ENCODE measurements at places on chromosomes 7 and 10.
A peak's percentile ranks its signal among the peaks of the same experiment; 100 is the strongest.

- DNase-seq: no peak
Measured at GRCh38 chr7:104960741-104961448, 53.1 kb upstream of the KMT2E start.

- DNase-seq: peak; percentile 42
Measured at GRCh38 chr10:110502851-110503301, 5.2 kb downstream of the DUSP5 start.

DNA sequence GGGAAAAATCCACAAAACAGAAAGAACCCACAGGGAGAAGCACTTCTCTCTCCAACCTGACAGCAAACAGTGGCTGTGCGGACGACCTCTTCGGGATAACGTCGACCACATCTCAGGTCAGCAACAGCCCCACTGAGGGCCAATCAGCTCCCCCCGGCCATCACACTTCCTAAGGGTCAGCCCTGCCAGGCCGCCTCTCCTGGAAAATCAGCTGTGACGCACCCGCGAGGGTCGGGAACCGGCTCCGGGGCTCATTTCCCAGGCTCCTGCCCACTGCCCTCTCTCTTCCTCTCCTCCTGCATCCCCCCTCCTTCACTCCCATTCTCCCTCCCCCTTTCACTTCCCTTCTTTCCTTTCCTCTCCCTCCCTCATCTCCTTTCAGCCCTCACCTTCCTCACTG lies 118.3 kb downstream of the DIP2C start:
- DNase-seq: no peak

GRCh38 chr10:69640196-69640980 lies 10.3 kb downstream of the FAM241B start:
- no peak for DNase-seq

DNA sequence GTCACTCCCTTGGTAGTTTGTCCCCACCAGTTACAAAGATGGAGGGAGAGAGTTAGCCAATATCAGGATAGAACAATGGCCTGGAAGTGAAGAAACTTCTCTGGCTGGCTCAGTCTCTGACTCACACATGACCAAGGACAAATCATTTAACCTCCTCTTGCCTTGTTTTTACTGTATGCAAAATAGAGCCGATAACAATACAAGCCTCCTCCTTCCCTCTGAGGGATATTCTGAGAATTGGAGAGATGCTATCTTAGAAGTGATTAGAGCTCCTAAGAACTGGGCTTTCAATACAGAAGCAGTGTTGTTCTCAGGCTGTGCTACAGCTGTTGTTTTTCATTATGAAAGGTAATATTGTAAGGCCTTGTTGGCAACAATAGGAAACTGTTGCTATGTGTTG lies 87.7 kb upstream of the EGR2 start:
- no peak for DNase-seq

- DNase-seq: no peak
Measured at GRCh38 chr10:70920519-70920918, 32.2 kb upstream of the PCBD1 start.

GRCh38 chr10:28878236-28878970 lies 201.1 kb downstream of the BAMBI start:
- no peak for DNase-seq

- DNase-seq: no peak
Measured at GRCh38 chr7:47461161-47461560, 120.8 kb downstream of the TNS3 start.

GRCh38 chr7:125033506-125033905 lies 103.9 kb upstream of the POT1 start:
- DNase-seq: no peak

- no peak for DNase-seq
Measured at GRCh38 chr10:68781613-68782574, 45.4 kb upstream of the STOX1 start.

- peak; percentile 79 for DNase-seq
Measured at GRCh38 chr7:158655931-158656441, 48.6 kb downstream of the NCAPG2 start.

DNA sequence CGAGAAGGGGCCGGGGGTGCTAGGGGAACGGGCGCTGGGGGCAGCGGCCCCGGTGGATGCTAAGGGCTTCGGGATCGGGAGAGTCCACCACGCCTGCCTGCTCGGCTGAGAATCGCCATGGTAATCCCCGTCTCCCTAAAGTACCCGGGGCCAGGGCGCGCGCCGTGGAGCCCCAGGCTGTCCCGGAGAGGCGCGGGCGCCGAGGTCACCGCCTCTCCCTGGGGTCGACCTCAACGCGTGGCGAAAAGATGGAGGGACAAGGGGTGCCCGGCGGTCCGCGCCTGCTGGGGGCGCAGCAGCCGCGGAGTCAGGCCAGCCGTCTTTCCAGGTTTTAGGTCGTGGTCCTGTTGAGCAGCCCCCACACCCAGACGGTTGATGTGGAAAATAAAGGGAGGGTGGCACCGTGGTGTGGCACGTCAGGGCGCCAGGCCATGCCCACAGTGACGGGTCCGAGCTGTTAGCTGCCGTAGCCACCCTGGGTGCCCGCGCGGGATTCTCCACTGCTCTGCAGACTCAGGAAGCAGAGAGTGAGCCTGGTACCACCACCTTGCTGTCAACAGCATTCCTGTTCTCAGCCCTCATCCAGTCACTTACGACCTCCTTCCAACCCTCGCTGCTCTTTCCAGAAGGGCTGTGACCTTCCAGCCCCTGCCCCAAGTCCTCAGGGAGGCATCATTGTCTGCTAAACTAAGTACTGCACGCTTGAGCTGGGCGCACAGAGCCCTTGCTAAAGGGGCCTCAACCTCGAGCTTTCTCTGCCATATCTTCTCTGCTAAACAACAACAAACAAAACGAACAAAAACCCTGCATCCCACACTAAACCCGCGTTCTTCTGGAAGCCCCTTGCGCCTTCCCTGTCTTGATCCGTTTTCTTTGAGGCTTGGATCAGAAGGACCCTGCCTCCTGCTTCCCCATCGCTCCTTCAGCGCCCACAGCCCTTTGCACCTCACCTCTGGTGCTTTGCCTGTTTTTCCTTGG lies 666 bp downstream of the SMKR1 start:
- peak; percentile 34 for DNase-seq

DNA sequence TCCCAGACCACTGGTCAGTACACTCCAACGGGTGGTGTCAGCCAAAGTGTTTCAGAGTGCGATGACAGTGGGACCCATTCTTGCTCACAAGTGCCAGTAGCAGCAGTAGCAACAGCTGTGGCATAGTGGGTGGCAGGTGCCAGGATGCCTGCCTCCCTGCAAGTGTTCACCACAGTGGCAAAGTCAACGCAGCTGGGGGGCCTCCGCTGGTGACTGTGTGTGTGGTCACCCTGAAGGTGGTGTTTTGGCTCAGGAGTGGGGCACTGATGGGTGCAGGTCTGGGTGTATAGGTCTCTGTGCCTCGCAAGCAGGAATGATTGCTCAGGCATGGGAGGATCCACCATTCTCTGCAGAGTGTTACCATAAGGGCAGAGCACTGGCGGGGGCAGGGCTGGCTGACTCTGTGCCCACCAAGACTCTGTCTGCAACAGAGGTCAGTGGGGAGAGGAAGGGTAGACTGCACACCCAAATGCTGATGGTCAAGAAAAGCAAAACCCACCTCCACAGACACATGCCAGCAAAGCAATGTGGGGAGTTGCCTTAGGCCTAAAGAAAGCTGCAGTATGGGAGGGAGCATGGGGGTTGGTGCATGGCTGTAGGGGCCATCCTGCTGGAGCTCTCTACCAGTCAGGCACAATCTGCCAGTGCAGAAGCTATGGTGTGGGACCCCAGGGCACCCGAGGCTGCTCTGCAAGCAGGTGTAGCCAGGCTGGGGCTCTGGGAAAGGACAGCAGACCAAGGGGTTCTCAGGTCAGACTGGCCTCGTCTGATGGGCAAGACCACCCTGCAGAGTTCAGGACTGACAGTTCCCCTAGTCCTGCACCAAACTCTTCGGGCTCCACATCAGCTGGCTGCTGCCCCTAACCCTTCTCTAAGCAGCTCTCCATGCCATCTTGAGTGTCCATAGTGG lies 368.1 kb downstream of the CTNNA3 start:
- no peak for DNase-seq

GRCh38 chr7:76364198-76364584 lies 5.4 kb upstream of the YWHAG start:
- DNase-seq: no peak
